ENCODE measurements at places on chromosomes 11 and 22. TPM values are rescaled to one million over a fixed set of nuclear protein-coding genes. Genes with fewer than 3 reads are reported as not detected.
A peak's percentile ranks its signal among the peaks of the same experiment; 100 is the strongest.

ZNF215 gene
- total RNA-seq = not detected

MISFA gene
- total RNA-seq = not detected

DNA sequence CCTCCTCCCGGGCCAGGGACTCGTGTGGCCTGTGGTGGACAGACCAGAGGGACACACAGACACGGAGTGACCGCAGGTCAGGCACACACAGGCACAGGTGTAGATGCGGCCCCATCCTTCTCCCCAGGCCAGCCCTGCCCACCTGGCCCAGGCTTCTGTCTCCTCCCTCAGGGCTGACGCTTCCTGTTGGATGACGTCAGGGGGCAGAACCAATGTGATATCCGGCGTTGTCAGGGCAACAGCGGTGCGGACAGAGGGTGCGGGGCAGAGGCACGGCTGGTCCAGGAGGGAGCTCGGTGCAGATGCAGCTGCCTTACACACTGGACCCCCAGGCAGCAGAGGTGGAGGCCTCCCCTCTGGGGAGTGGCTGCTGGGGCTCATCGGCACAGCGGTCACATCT, 2.9 kb upstream of the TUBGCP6 start:
- H3K27me3 ChIP-seq = no peaks in the 10 kb centered on the region
- peaks cover 19% of the 10 kb centered on the region for H3K36me3 ChIP-seq
- H3K27ac ChIP-seq = peak overlapping the region; percentile 48

ARRB1 gene
- total RNA-seq = 47.5 TPM

MFRP gene
- total RNA-seq = not detected

GGT1 gene
- total RNA-seq = 28.3 TPM

SLC7A4 gene
- total RNA-seq = not detected

GRCh38 chr11:132423266-132423665, 1052.9 kb downstream of the NTM start:
- H3K4me1 ChIP-seq = no peaks in the 10 kb centered on the region
- DNase-seq = no peak
- H3K4me3 ChIP-seq = no peak overlapping the region
- H3K27me3 ChIP-seq = no peaks in the 10 kb centered on the region

GRCh38 chr11:112961146-112961668, at the start of gene NCAM1:
Gene NCAM1 (plus strand): TSS chr11:112961420.
- no peak within 1 kb of the TSS for H3K4me3 ChIP-seq
- H3K4me1 ChIP-seq = peaks cover 10% of the 10 kb centered on the region
- H3K27ac ChIP-seq = no peak within 1 kb of the TSS
- no peaks in the 10 kb centered on the region for H3K36me3 ChIP-seq

GRCh38 chr11:56151376-56151775, 8.7 kb downstream of the OR8K5 start:
- no peak for DNase-seq
- H3K4me3 ChIP-seq = no peak overlapping the region
- no peak overlapping the region for H3K27ac ChIP-seq
- no peaks in the 10 kb centered on the region for H3K4me1 ChIP-seq

DYNC2H1 gene
- total RNA-seq = 4.2 TPM

GRCh38 chr11:119712459-119713358, 16.3 kb downstream of the NECTIN1 start:
- no peaks in the 10 kb centered on the region for H3K4me1 ChIP-seq
- no peaks in the 10 kb centered on the region for H3K36me3 ChIP-seq
- no peaks in the 10 kb centered on the region for H3K27me3 ChIP-seq
- DNase-seq = no peak
- H3K27ac ChIP-seq = no peak overlapping the region

DNA sequence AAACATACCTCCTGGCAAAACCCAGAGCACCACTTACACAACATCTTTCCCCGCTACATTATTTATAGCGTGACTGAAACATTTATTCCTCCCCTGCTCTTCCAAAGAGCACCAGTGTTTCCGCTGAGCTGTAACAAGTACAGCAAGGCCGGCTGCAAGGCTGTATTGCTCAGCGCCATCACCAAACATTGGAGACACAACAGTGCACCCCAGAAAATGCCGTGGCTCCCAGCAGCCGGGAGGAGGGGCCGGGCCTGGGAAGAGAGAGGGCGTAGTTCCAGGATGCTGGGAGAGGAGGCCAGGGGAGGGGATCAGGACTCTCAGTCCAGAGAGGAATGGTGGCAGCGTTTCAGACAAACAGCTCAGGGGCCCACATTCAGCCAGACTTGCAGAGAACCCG, 133.2 kb downstream of the DSCAML1 start:
- H3K4me1 ChIP-seq = no peaks in the 10 kb centered on the region
- no peak overlapping the region for H3K27ac ChIP-seq
- H3K4me3 ChIP-seq = no peak overlapping the region
- no peaks in the 10 kb centered on the region for H3K36me3 ChIP-seq

GRCh38 chr11:113351480-113351879, 36.1 kb upstream of the ANKK1 start:
- H3K4me1 ChIP-seq = no peaks in the 10 kb centered on the region
- H3K4me3 ChIP-seq = no peak overlapping the region
- H3K27ac ChIP-seq = no peak overlapping the region

DNA sequence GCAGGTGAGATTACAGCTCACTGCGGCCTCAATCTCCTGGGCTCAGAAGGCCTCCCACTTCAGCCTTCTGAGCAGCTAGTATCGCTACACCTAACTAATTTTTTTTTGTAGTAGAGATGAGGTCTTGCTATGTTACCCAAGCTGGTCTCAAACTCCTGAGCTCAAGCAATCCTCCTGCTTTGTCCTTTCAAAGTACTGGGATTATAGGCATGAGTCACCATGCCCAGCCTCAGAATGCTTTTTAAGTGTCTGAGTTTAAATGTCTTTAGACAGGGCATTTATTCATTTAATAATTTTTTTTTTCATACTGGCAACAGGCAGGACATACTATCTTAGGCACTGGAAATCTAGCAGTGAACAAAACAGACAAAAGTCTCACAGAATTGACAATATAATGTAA, 27.7 kb downstream of the LRP4 start:
- H3K27me3 ChIP-seq = no peaks in the 10 kb centered on the region
- no peak overlapping the region for H3K27ac ChIP-seq
- H3K4me3 ChIP-seq = no peak overlapping the region
- no peaks in the 10 kb centered on the region for H3K4me1 ChIP-seq
- H3K36me3 ChIP-seq = no peaks in the 10 kb centered on the region
- DNase-seq = no peak

- H3K4me1 ChIP-seq = peaks cover 33% of the 10 kb centered on the region
- peak overlapping the region; percentile 59 for H3K27ac ChIP-seq
- H3K27me3 ChIP-seq = no peaks in the 10 kb centered on the region
- no peak overlapping the region for H3K4me3 ChIP-seq
- peaks cover 22% of the 10 kb centered on the region for H3K36me3 ChIP-seq
Observed at GRCh38 chr11:57324154-57324885, 432 bp downstream of the TNKS1BP1 start.

DNA sequence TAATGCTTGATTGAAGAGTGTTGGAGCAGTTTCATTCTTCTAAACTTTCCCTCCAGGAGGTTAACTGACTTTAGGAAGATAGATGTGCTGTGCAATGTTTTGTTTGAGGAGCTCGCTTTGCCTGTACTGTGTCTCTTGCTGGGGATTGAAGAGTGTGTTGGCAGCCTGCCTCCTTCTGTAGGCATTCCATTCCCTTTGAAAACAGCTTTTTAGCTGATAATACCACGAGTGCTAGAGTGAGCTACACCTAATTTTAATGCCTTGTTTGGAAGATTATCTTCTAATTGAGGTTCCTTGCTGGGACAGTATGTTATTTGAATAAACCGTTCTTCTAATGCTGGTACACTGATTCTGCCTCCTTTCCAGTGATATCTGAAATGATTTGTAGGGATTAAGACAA, 7.2 kb downstream of the DDX10 start:
- no peak for DNase-seq
- no peak overlapping the region for H3K4me3 ChIP-seq
- no peaks in the 10 kb centered on the region for H3K27me3 ChIP-seq
- H3K36me3 ChIP-seq = peaks cover 16% of the 10 kb centered on the region
- H3K4me1 ChIP-seq = peaks cover 10% of the 10 kb centered on the region

DNA sequence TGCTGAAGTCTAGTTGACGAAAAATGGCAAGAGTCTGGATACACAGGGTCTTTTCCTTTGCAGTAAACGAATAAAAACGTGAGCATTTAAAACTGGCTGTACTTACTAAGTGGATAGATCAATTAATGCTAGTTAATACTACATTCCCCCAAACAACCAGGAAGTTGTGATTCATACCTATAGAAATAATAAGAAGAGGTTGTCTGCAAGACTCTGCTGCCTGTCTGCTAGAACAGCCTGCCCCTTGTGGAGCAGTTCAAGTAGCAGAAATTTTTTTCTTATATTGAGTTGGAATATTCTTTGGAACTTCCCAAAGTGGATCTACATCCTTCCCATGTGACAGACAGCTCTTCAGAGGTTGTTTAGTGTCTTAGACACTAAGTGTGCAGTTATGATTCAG, 86.8 kb downstream of the TEAD1 start:
- no peak for DNase-seq
- no peaks in the 10 kb centered on the region for H3K4me1 ChIP-seq
- H3K27me3 ChIP-seq = no peaks in the 10 kb centered on the region
- H3K27ac ChIP-seq = no peak overlapping the region

DNA sequence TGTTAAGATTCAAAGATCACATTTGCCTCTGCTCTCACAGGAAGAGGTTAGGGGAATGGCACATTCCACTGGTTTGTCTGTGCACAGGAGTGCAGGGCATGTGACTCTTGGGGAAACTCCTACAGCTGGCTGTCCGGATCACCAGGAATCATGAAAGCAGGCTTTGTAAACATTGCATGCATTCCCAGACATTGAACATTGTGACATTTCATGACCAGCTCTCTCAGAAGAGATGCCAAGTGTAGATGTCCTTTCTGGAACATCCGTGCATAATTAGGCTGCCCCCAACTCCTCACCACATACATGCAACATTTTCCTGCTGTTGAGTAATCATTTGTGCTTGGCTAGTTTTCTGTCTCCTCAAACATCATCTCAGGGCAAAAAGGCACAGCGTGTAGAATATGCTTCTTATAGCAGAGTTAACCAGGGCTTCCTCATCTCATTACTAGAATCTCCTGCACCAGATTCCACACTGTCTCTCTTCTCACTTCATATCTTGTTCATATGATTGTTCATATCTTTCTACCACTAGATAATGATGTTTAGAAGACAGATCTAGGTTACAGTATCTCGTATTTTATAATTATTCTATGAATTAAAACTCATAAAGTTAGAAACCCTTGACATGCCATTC, 694.7 kb downstream of the NTM start:
- DNase-seq = no peak
- no peaks in the 10 kb centered on the region for H3K4me1 ChIP-seq
- H3K4me3 ChIP-seq = no peak overlapping the region
- no peak overlapping the region for H3K27ac ChIP-seq
- no peaks in the 10 kb centered on the region for H3K36me3 ChIP-seq
- no peaks in the 10 kb centered on the region for H3K27me3 ChIP-seq

MMP11 gene
- 1.6 TPM for total RNA-seq

GRCh38 chr22:37267661-37268413, 14.5 kb upstream of the CYTH4 start:
- no peak overlapping the region for H3K4me3 ChIP-seq
- no peaks in the 10 kb centered on the region for H3K36me3 ChIP-seq
- H3K27me3 ChIP-seq = no peaks in the 10 kb centered on the region
- H3K27ac ChIP-seq = peak overlapping the region; percentile 69
- peaks cover 26% of the 10 kb centered on the region for H3K4me1 ChIP-seq

LARGE2 gene
- total RNA-seq = 4.2 TPM

- peaks cover 6% of the 10 kb centered on the region for H3K36me3 ChIP-seq
- peak; percentile 90 for DNase-seq
- H3K27ac ChIP-seq = peak overlapping the region; percentile 79
Observed at GRCh38 chr11:47269002-47269828, 718 bp upstream of the MADD start.

- no peak overlapping the region for H3K4me3 ChIP-seq
- H3K36me3 ChIP-seq = no peaks in the 10 kb centered on the region
- H3K27me3 ChIP-seq = no peaks in the 10 kb centered on the region
- H3K27ac ChIP-seq = no peak overlapping the region
- no peaks in the 10 kb centered on the region for H3K4me1 ChIP-seq
Observed at GRCh38 chr22:23457380-23457985, 122.6 kb downstream of the IGLL1 start.

DNA sequence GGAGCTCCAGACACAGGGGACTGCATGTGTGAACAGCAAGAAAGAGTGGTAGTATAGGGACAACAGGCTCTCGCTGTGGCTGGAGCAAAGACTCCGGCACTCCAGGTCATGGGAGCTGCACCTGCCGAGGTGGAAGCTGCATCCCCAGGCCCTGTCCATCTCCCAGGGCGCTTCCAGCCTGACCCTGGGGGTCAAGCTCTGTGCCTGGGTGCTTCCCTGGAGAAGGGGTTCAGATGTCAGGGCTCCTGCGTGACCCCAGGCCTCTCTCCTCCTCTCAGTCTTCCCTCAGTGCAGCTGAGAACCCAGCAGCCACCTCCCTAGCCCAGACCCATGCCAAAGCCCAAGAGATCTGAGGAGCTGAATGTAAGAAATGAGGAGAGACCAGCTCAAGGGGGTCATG, 3.4 kb downstream of the TMPRSS4 start:
- H3K36me3 ChIP-seq = no peaks in the 10 kb centered on the region
- H3K4me3 ChIP-seq = no peak overlapping the region
- no peaks in the 10 kb centered on the region for H3K4me1 ChIP-seq
- H3K27me3 ChIP-seq = no peaks in the 10 kb centered on the region

DNA sequence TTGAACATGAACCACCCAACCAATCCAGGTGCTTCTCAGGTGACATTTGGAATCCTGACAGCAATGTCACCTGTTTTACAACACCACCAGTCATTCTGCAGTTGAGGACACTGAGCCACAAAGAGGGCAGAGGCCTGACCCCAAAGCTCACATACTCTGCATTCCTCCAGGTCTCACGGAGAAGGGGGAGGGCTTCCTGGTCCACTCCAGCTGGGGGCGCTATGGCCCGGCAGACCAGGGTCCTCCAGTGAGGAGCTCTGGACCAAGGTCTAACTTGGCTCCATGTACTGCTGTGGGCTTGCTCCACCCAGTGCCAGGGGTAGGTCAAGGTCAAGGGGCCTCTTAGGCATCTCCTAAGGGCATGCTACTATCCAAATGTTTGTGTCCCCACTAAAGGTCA, 1.5 kb upstream of the PNPLA3 start:
- H3K27me3 ChIP-seq = peaks cover 11% of the 10 kb centered on the region
- no peak for DNase-seq
- H3K36me3 ChIP-seq = no peaks in the 10 kb centered on the region
- H3K27ac ChIP-seq = no peak overlapping the region
- no peak overlapping the region for H3K4me3 ChIP-seq

B3GAT1 gene
- 0.47 TPM for total RNA-seq

- H3K27ac ChIP-seq = no peak overlapping the region
- no peak overlapping the region for H3K4me3 ChIP-seq
- DNase-seq = no peak
- no peaks in the 10 kb centered on the region for H3K36me3 ChIP-seq
- H3K27me3 ChIP-seq = no peaks in the 10 kb centered on the region
Observed at GRCh38 chr11:108914211-108914610, 249.3 kb downstream of the DDX10 start.

AAMDC gene
- 7.6 TPM for total RNA-seq

- no peaks in the 10 kb centered on the region for H3K27me3 ChIP-seq
- H3K27ac ChIP-seq = no peak overlapping the region
- H3K36me3 ChIP-seq = no peaks in the 10 kb centered on the region
- no peak overlapping the region for H3K4me3 ChIP-seq
- no peak for DNase-seq
Observed at GRCh38 chr11:97683733-97684132, 1293.9 kb downstream of the JRKL start.

Measured in CD4-positive, alpha-beta memory T cell (primary cell).